PC-3 (cell line): ENCODE measurements at places on chromosomes 6 and 20. TPM values are rescaled to one million over a fixed set of nuclear protein-coding genes. Genes with fewer than 3 reads are reported as not detected.
A peak's percentile ranks its signal among the peaks of the same experiment; 100 is the strongest.

- no peak for DNase-seq
Observed at GRCh38 chr6:14824484-14825275, 421.2 kb upstream of the JARID2 start.

DNA sequence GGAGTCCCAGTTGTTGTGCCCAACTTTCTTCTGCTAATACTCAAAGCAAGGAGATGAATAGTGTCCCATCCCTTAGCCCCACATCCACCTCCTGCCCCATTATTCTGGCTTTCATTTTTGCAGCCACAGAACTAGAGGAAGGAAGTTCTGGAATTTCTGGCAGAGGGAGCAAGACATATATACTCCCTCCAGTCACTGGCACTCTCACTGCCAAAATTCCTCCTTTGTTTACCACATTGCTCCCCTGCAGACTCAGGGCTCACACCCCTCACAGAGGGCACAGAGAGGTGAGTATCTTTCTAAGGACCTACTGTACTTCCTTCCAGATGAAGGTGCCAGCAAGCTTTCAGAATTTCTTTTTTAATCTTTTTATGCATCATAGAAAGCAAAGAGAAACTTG, 168.0 kb upstream of the ID4 start:
- peak; percentile 25 for DNase-seq

DNA sequence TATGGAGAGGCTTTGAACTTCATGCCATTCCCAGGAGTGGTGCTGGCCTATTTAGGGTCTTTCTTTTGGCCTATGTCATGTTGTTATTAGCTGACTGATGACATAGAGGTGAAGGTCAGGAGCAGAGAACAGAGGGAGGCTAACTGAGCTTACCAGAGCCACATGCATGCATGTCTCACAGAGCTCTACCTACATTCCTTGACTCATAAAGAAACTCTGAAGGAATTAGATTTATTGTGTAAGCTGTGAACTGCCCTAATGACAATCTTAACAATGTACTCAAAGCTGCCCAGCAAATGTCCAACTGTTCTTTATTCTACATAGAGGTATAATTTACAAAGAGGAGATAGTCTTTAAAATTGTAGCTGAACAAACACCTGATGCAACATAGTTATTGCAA, 192.7 kb upstream of the CNR1 start:
- no peak for DNase-seq

DNA sequence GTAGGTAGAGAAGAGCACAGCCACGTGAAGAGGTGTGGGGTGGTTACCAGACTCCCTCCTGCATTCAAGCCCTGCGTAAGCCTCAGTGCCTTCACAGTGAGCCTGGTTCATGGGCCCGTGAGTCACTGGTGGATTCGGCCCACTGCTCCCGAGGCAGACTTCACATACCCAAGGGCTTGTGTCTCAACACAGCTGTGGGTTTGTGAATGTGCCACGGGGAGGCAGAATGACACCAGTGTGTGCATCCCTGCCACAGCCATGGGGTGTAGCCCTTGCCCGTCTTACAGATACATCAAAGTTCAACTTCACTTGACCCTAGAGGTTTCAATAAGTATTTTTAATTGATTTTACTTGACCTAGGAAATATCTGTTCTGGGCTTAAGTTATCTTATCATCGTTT, 108.5 kb downstream of the MAP3K4 start:
- no peak for DNase-seq

DNA sequence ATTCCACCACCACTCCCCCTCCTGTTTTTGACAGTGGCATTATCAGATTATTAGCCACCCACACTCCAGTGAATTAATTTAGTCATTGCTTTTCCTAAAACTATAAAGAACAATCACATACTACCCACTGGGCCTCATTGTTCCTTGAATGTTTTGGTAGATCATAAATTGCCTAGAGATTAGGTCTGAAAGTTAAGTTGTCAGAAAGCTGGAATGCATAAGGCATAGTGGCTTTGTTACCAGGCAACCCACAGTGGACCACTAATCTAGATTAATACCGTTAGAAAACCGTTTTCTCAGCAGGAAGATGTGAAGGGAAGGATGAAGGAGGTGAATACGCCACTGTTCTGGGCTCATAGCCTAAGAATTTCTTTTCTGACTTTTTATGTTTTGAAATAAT, 75.6 kb downstream of the SAMD3 start:
- no peak for DNase-seq

GRCh38 chr6:122673343-122673961, 63.2 kb downstream of the PKIB start:
- peak; percentile 24 for DNase-seq

DNA sequence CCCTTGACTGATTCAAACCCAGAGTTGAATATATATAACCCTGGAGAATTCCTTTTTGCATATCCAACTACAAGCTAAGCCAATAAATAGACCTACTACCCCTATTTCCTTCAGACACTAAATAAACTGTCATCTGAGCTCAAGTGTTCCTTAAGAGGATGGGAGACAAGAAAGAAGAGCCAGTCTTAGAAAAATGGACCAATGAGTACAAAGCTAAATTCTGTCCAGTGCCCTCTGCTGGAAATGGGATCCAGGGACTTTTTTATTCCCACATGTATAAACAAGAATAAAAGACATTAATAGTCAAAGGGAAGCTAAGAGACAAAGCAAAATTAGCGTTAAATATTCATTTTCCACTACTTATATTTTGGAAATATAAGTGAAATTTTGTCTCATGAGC, 4.8 kb downstream of the PPP1R10 start:
- DNase-seq, result peak; percentile 45

DNA sequence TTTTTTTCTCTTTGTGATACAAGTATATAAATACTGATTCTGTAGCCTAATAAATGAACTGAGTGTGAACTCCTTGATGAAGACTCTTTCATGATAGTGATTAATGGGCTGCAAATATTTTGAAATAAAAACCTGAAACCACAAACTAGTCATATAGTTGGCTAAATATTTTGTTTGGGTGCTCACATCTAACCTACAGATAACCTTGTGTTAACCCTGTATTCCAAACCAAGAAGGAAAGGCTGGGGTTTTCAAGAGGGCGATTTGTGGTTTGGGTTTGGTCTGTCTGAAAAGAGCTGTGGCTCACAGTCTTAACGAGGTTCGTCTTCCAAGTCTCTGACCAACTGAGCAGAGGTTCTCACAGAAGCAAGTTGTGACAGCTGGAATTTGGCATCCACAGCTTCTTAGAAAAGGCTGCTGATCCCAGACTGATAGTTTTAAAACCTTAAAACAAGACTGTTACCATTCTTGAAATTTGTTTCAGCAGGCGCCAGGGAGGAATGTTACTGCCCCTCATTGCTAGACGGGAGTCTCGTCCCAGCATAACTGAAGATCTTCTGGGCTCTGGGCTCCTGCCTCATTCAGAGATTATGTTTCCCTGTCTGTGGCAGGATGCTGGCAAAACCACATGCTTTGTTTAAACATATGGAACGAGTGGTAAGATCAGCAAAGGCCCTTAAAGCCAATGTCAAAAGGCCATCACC, 736.4 kb upstream of the MARCKS start:
- peak; percentile 82 for DNase-seq

DNA sequence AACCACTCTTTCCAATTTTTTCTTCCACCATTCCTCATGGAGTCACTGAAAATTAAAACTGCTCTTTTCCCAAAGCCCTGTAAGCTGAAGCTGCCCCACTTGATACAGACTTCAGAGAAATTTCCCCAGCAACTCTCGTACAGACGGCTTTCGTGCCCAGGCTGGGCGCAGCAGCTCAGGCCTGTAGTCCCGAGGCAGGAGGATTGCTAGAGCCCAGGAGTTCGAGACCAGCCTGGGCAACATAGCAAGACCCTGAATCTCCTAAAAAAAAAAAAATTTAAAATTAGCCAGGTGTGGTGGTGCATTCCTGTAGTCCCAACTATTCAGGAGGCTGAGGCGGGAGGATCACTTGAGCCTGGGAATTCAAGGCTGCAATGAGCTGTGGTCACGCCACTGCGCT, 6.6 kb downstream of the PPDPF start:
- no peak for DNase-seq

NKAIN2 gene
- not detected in 2 replicates for total RNA-seq

RBPJL gene
- not detected in 2 replicates for total RNA-seq

KHDC3L gene
- total RNA-seq, result not detected in 2 replicates

NHSL1 gene
- total RNA-seq, result 4.8 and 6.1 TPM in 2 replicates

ECT2L gene
- total RNA-seq, result not detected in 2 replicates
